Activated CD4-positive, alpha-beta T cell treated with anti-CD3 and anti-CD28 coated beads, Interleukin-2, amount 50 U/mL, for 48 hours (primary cell): ENCODE measurements at places on chromosomes 12 and 14.

- DNase-seq, result no peak
Measured at GRCh38 chr12:52673217-52673616, 7.0 kb downstream of the KRT1 start.

DNA sequence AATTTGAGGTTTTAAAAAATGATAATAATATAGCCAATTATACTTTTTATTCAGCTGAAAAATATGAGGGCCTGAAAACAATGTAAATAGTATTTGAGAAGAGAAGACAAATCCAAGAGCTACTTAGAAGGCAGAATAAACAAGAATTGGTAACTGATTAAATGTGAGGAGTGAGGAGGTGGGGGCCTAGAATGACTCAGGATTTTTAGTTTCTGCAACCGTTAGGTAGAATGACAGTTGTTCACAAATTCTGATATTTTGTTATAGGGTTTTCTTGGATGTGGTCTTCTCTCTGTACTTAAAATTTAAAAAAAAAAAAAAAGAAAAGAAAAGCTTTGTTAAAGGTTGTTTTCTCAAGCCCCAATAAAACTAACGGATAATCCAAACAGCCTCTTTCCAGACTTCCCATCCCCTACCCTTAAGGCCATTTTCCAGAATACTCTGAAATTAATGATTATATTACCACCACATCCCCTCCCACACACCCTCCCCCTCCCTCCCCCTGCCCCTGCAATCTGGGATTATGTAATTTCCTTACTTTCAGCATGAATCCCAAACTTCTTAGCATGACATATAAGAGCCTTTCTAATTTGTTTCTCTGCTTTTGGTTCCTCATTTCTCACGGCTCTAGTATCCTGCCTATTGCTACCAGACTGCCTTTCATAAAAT, 50.4 kb downstream of the LRP6 start:
- DNase-seq, result no peak

GRCh38 chr14:74801396-74801795, 38.3 kb downstream of the YLPM1 start:
- no peak for DNase-seq

- DNase-seq, result no peak
Measured at GRCh38 chr14:86015941-86016340, 486.0 kb downstream of the FLRT2 start.

- no peak for DNase-seq
Measured at GRCh38 chr12:12946686-12947355, 5.1 kb downstream of the GPRC5D start.

GRCh38 chr12:32577328-32577727, 101.8 kb upstream of the DNM1L start:
- DNase-seq, result no peak

GRCh38 chr12:460261-461230, 807 bp downstream of the B4GALNT3 start:
- DNase-seq, result peak; percentile 32

- DNase-seq, result no peak
Measured at GRCh38 chr14:68112442-68112841, 292.9 kb downstream of the RAD51B start.

DNA sequence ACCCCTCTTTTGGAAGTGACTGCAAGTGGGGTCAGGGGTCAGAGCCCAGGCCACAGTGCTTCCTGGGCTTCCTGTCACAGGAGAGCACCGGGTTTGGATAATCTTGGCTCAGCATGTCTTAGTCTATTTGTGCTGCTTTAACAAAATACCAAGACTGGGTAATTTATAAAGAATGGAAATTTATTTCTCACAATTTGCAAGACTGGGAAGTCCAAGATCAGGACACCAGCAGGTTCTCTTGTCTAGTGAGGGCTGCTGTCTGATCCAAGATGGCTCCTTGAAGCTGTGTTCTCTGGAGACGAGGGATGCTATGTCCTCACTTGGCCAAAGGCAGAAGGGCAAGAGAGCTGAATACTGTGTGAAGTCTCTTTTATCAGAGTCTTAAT, 74.1 kb downstream of the RIN3 start:
- no peak for DNase-seq

GRCh38 chr12:31783996-31784645, 55.3 kb upstream of the AMN1 start:
- DNase-seq, result no peak

DNA sequence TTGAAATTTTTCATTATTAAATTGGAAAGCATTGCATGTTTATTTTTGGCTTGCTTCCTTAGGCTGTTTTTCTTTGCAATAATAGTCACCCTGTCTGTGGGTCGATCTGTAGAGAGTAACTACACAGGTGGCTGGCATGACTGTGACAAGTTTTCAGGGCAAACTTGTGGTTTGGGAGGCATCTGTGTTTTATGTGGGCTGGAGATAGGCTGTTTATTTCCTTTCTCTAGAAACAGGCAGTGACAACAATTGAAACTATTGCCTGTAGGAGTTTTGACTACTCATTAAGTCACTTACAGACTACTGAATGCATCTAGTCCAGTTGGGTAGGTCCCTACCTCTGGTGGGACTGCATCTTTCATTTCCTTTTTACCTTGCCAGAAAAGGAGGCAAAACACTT, 155.6 kb downstream of the DYRK2 start:
- DNase-seq, result peak; percentile 58

GRCh38 chr12:116325336-116325664, 47.8 kb upstream of the MED13L start:
- DNase-seq, result no peak

DNA sequence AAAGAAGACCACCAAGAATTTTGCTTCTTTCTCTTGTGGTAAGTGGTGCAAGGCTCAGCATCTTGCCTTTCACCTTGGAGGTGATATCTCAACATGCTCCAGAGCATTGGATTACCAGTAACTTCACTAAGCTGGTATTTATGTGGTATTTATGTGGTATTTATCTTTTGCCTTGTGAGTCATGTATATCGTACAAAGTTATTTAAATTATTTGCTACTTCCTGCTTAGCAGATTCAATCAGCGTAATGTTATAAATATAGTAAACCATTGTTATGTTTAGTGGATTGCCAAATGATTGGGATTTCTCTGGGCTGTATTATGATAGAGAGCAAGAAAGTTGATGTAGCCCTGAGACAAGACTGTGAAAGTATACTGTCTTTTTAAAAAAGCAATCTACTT, 366.4 kb downstream of the IPO8 start:
- DNase-seq, result no peak

DNA sequence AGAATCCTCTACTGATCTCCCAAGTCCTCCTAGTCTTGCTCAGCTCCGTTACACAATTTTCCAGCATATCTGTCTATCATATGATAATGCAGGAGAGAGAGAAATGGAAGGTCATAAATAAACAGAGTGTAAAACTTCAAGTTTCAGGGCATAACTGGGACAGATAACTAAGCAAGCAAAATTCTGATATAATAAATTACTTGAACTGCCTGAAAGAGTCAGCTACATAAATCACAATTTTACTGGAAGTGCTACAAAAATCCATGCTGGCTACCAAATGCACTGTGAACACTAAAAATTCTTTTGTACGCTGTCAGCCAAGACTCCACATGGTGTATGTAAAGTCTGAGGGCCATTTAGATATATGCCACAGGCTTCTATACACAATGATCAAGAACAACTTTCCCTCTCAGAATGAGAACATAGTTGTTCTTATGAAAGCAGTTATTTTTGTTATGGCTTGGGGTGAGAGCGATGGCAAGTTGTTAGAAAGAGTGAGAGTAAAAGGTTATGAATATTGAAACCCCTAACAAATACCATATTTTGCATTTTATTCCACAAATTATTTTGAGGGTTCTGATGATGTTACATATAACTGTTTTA, 41.1 kb downstream of the GRIP1 start:
- no peak for DNase-seq

GRCh38 chr14:100073576-100074430, 8.6 kb downstream of the EVL start:
- DNase-seq, result no peak

GRCh38 chr14:74515891-74516412, 22.4 kb downstream of the ISCA2 start:
- no peak for DNase-seq

DNA sequence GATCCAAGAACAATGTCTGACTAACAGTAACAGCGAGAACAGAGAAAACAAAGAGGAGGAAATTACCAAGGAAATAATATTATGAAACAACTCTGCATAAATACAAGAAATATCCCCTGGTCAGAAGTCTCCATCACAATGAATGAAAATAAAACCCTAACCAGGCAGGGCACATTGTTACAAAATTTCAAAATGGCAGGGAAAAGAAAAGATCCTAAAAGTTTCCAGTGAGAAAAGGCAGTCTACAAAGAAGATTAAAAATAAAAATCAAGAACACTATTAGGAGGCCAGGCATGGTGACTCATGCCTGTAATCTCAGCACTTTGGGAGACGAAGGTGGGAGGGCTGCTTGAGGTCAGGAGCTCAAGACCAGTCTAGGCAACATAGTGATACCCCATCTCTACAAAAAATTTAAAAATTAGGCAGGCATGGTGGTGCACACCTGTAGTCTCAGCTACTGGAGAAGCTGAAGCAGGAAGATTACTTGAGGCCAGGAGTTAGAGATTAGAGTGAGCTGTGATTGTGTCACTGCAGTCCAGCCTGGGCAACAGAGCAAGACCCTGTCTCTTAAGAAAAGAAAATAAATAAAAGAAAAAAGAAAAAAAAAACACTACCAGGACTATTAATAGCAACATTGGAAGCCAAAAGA, 47.8 kb downstream of the FERMT2 start:
- no peak for DNase-seq

GRCh38 chr12:112851024-112851777, 55.6 kb upstream of the OAS1 start:
- no peak for DNase-seq

DNA sequence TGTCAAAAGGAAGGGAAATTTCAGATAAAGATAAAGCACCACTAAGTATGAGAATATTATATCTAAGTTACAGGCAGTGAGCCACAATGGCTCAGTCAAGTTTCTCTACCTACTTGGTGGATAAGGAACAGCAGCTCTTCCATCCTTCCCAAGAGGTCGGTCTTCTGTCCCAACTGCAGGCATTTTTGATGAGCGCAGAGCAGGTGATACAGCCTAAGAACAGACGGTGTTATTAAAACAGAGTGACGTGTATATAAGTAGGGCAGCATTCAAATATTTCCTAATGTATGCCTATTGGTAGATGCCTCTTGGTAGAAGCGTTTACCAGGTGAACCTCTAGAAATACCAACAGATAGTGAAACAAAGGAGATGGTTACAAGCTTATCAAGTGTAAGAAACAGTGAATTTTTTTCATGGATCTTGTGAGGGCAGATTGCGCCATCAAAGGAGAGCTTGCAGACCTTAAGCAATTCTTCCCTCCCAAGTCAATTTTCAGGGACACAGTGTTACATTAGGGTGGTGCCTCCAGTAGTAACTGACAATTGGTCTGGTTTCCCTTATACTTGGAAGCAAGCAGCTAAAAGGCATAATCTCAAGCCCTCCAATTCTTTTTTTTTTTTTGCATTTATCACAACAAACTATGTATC, 274.5 kb downstream of the MED13L start:
- DNase-seq, result no peak

GRCh38 chr14:68109132-68109900, 289.7 kb downstream of the RAD51B start:
- DNase-seq, result no peak

DNA sequence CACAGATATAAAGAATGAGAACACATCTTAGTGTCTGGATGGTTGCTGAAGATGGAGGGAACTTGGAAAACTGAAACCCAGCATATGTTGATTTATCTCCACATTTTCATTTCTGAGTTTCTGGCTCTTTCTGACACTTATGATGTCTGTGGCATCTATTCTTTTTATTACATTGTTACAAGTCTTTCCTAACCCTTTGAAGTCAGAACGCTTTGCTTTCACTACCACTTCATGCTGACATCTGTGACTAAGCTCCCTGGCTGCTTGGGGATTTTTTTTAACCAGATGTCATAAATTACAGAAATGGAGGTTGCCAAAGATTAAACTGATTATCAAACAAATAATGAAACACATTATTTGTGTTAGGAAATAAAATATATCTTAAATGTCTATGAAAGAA, 188.7 kb downstream of the KITLG start:
- no peak for DNase-seq

DNA sequence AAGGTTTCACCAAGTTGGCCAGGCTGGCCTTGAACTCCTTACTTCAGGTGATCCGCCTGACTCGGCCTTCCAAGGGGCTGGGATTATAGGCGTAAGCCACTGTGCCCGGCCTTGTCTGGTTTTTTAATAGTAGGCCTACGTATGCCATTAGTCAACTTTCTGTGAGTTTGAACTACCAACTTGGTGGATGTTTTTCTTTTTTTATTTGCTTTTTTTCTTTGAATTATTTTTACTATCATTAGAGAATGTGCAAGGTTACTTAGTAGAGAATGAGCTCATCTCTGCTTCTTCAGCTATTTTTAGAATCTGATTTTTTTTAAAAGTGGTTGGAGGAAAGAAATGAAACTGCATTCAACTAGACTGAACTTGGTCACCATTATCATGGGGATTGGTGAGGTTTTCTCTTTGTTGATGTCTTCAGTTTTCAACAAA, 51.4 kb downstream of the HMGA2 start:
- no peak for DNase-seq

- no peak for DNase-seq
Measured at GRCh38 chr12:92419201-92419600, 273.6 kb upstream of the BTG1 start.

DNA sequence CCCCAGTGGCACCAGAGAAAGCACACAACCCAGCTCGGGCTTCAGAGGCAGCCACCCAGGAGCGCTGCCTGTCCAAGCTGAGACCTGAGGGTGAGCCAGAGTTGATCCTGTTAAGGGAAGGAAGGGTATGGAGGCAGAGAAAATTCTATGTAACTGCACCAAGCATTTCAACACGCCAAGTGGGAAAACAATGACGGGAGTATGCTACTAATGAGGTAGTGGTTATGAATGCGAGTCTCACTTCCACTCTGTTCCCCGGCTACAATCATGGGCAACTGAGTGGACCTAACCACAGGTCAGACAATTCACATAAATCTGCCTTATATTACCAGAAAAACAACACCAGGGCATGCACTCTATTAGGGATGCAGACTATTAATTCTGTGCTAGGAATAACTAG, 9.9 kb downstream of the ATG14 start:
- DNase-seq, result no peak

DNA sequence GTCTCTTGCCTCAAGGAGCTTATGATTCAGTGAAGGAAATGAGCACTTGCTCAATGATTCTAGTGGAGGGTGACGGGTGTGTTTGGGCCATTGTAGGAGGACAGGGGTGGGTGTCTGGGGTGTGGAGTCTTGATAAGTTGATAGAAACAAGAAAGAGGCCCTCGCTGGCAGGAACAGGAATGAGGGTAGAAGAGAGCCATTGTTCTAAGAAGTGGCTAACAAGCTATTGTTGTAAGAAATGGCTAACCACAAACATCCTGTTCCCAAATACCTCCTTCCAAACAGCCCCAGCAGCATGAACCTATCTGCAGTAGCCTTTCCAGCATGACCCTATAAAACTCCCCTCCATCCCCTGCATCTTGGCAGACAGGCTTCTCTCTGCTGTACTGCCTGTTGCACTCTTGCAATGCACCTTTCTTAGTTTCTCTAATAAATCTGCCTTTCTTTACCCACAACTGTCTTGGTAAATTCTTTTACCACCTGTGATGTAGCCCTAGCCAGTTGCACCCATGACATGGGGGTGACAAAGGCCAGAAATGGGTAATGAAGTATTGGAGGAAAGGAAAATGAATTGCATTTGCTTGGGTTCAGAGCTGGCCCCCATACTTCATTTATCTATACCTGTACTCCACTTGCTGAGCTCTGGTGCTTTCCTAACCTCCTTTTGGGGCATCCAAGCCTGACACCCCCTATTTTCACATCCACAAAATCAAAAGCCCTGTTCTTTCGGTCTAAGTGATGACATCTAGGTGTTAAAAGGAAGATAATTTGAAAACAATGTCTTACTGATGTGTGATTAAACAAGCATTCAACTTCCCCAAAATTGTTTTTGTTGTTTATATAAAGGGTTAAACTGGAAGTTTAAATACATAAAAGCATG, 389.1 kb downstream of the GRIN2B start:
- DNase-seq, result no peak
